ENCODE measurements at places on chromosomes 7 and 10.

GRCh38 chr7:143303733-143304132, 12.2 kb upstream of the CLCN1 start:
- DNase-seq = no peak

DNA sequence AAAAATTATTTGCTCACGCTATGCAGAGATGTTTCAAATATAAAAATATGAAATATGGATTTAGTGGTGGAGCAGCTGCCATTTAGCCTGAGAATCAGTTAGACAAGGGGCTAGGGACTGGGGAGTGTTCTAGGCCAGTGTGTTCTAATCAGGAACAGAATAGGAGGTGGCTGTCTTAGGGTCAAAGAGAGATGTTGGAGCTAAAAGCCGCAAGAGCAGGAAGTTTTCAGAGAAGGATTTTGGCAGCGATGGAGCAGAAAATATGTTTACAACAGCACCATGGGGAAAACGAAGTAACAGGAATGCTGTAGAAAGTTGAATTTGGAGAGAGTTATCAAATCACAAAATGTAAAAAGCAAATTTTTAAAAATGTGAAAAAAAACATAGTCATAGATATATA, 314.0 kb upstream of the SEMA3A start:
- DNase-seq = no peak

GRCh38 chr10:132527339-132528063, 10.1 kb upstream of the INPP5A start:
- DNase-seq = no peak

DNA sequence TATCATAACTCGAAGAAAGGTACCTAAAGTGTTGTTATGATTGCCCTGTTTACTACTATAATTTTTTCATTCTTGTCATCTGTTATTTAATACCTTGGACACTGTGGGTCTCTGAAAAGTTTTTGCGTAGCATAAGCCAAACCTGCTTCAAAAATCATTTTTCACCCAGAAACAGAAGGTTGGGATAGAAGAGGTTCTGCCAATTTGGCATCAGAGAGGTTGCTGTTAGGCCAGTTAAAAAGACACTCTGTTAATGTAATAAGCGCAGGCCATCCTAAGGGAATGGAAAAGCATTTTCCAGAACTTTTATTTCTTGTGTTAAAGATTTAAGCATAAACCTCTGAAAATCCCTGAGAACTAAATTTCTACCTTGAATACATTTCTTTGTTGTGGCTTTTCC, 212.2 kb downstream of the BMPER start:
- DNase-seq = no peak

DNA sequence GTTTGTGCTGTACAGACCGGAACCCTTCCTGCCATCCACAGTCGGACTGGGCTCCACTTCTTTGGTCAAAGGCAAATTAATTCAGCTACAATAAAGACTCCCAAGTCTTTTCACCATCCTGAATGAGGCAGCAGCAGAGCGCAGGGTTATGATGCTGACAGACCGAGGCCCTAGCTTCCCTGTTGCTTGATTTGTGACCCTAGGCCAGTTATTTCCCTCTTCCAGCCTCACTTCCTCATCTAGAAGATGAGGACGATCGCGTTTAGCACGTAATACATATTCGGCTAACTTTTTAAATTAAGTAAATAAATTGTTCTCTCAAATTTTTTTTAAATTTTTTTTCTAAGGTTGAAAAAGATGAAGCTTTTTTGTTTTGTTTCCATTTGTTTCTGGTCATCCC, 18.1 kb downstream of the ADRB1 start:
- no peak for DNase-seq
